Renal cortical epithelial cell (primary cell): ENCODE measurements at places on chromosomes 7 and 10.

DNA sequence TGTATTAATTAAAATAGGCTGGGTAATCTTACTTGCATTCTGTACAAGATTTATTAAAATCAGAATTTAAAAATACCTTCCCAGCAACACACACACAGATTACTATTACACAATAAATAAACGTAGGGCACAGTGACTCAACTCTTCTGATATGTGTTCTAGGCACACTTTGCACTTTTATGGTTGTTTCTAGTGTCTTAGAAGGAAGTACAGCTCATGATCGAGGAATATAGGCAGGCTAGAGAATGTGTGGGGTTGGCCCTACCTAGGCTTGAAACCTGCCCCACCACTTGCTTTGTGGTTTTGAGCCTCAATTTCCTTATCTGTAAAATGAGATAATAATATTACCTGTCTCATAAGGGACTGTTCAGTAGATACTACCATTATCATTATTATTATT is 30.5 kb downstream of the ARMC3 start:
- peak; percentile 49 for DNase-seq

DNA sequence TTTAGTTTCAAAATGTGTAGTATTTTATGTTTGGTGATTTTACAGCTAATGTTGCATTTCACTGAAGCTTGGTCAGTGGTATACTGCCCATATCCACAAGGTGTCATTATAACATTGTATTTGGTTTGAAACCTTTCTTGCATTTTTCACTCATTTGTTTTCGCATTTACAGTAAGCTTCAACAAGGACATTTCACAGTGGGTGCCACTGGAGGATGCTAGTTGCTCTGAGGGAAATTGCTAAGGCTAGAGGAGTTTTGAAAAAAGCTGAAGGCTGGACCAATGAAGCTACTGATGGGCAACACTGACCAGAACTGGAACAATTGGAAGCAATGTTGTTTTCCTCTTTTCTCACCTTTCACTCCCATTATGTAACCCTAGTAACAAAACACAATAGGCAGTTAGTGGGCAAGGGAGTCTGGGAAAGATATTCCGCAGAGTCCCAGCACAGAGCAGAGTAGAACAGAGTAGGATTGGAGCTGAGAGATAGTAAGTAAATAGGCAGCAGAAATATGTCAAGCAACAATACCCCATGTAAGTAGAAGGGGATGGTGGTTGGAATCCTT is 23.6 kb upstream of the SRI start:
- DNase-seq, result peak; percentile 86

DNA sequence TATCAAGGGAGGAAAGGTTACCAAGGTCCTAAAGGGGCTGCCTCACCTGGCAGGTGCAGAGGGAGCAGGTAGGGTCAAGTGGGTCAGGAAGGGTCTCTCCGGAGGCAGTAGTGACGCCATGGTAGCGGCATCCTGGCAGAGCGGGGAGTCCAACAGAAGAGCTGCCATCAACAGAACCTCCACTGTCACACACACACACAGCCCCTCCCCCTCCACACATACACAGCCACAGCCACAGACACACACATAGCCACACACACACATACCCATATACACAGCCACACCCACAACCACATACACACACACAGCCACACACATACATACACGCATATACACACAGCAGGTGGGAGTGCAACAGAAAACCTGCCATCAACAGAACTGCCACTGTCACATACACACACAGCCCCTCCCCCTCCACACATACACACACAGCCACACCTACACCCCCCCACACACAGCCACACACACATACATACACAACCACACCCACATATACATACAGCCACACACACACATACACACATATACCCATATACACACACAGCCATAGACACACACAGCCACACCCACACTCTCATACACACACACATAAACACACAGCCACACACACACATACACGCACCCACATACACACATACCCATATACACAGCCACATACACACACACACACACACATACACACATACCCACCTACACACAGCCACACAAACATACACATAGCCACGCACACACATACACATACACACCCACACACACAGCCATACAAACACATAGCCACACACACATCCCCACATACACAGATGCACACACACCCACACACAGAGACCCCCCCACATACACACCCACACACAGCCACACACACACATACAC is 23.1 kb downstream of the KCP start:
- no peak for DNase-seq

DNA sequence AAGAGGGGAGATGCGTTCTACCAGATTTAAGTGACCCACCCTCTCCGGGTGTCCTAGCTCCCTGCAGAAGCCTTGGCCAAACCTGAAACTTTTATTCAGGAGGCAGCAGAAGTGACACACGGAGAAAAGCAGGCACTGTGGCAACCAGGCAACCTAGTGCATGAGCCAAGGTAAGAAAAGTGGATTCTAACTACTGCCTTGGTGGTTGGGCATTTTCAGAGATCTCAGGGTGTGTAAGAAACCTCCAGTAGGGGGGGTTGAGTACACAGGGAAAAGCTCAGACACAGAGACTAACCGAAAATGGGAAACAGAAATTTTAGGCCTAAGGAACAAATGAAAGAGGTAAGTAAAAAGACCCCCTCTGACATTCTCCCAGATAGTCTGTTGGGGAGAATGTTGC is 645.7 kb downstream of the ANKRD7 start:
- DNase-seq, result no peak

GRCh38 chr7:150648353-150649079 is 16.3 kb upstream of the GIMAP6 start:
- no peak for DNase-seq

GRCh38 chr10:128859738-128860386 is 607.2 kb upstream of the MGMT start:
- DNase-seq, result peak; percentile 2

DNA sequence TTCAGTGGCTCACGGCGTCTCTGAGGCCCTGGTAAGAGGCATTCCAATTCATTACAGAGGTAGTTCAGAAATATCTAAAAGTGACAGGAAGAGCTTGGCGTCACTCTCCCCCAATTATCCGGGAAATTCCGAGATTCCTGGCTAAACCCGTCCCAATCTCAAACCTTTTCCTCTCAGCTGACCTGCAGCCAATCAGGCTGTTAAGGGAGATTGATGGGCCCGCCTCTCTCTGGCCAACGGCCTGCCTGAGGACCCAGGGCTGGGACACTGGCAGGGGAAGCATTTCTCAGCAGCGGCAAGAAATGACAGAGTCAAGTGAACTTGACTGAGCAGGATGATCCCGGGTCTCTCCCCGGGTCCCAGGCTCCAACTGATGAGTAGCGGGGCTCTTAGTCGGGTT is 72.3 kb downstream of the EBF3 start:
- DNase-seq, result no peak

- peak; percentile 9 for DNase-seq
Observed at GRCh38 chr7:13508586-13508985, 480.9 kb downstream of the ETV1 start.

DNA sequence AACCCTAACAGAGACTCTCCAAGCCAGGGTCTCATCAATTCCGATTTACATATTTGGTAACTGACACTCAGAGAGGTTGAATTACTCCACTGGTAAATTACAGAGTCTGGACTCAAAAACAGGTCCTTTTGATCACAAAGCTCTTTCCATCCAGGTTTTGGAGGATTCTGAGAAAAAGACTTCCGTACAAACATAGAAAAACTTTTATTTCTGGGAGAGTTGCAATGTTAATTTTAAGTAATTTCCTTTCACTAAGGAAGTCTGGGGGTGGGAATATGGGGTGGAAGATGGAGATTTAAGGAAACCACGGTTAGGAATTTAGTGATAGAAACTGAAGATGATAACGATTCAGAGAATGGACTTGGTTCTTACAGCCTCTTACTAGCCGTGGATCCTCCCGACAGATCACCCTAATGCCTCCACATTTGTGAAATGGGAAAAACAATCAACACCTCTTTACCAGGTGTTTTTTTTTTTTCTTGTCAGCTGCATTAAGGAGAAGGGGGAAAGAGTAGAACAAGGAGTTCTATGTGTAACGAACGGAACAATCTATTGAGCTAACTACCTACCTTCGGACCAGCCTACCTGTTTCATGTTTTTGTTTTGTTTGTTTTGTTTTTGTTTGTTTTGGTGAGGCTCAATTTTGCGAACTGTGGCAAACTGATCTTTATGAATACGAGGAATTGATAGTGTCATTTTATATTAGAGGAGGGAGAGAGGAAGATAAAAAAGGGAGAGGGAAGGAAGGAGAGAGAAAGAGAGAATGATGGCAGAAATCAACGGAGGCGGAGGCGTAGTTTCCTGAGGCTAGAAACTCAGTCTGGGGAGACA is 1.7 kb upstream of the RBM20 start:
- DNase-seq, result no peak

DNA sequence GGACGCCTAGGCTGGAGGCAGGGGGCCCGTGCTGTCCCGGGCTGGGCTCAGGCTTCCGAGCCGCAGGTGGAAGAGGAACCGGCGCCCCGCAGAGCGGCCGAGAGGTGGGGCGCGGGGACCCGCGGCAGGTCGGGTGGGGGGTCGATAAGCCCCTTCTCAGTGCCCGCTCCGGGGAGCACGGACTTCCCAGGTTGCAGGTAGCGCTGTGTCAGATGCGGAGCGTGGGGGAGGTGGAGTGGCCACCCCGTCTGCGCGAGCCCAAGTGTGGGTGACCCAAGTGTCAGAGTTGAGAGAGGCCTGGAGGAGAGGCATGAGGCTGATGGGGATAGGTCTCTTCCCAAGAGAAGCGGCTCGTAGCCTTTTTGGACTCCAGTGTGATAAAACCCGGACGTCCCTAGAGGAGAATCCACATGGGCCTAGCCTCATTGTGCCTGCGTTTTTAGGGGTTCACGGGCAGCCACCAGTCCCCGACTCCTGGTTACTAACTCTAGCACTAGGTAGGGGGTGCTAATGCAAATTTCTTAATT is 580 bp downstream of the EEPD1 start:
- DNase-seq, result no peak

DNA sequence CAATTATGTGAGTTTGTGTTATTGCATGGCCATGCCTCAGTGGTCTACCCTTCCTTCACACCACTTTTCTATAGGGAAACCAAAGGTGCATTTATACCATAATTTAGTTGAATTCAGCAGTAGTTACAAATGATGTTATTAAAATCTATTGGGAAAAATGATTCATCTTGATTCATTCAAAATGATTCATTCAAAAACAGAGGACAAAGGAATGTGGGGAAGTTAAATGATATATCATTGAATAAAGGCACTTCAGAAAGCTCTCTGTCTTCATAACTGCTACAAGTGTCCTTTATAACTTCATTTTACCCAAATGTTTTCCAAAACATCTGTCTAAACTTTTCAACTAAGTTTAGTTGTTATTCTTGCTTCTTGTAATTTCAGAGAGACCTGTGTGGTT is 722.9 kb downstream of the GRM8 start:
- DNase-seq, result no peak

- no peak for DNase-seq
Observed at GRCh38 chr10:127887541-127888415, 5.0 kb downstream of the CLRN3 start.

DNA sequence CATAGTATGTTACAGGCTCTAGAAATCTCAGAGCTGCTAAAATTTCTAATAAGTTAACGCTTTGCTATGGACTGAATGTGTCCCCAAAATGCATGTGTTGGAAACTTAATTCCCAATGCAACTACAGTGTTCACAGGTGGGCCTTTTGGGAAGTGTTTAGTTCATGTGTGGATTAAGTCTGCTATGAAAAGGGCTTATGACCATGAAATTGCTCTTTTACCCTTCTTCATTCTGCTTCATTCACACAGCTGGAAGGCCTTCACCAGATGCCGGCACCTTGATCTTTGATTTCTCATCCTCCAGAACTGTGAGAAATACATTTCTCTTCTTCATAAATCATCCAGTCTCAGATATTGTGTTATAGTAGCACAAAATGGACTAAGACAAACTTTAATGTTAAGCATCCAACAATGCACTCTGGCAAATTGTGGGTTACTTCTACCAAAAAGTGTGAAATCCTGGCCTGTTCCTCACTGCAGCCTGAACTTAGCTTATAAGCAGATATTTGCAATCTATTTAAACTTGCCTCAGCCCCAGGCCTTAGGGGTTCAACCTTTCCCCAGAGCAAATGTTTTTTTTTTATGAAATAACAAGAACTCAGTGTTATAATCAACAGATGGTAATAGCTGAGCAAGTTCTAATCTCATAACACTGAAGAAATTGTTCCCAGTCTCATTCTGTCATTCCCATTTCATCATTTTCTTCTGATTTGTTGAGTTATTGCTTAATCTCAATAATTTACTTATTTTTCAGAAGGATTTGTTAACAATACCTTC is 523.6 kb downstream of the KIF20B start:
- DNase-seq, result no peak

GRCh38 chr7:152984421-152984820 is 224.9 kb downstream of the ACTR3B start:
- DNase-seq, result no peak

DNA sequence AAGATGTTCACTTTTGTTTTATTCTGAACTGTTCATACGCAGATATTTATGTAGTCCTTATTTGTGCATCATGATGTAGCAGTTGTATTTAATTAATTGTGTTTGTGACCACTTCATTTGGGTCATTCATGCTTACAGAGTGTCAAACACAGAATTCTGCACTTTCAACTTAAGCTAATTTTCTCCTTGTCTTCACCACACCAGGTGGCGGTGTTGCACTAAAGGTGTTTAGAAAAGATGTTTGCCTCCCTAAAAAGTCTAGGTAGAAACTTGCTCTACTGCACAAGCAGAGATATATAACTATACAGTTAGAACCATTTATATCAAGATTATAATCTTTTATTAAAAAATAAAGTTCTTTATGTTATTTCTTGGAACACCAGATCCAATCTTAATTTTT is 1.3 kb upstream of the TAS2R38 start:
- DNase-seq, result peak; percentile 23
